CD4-positive, alpha-beta T cell treated with Interleukin-12 subunit alpha and Interleukin-12 subunit beta, for 1 hour (primary cell): ENCODE measurements at places on chromosomes 12 and 14.

GRCh38 chr14:76727384-76727783 is 33.9 kb upstream of the VASH1 start:
- no peak for DNase-seq

DNA sequence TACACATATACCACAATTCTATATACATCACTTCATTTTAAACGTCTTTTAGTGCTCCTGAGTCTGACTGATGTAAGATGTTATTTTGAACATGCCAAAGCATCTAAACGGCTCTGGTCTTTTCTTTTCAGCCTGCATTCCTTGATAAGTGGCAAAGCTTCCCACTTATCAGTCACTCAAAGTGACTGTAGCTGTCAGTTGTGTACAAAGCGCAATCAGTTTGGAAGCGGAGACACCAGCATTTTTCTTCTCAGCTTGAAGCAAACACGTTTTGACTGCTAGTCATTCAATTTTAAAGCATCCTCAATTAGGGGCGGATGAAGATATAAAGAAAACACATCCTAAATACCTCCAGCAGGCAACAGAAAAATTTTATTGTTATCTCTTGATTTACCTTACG is 226.8 kb downstream of the SOX5 start:
- DNase-seq = no peak

DNA sequence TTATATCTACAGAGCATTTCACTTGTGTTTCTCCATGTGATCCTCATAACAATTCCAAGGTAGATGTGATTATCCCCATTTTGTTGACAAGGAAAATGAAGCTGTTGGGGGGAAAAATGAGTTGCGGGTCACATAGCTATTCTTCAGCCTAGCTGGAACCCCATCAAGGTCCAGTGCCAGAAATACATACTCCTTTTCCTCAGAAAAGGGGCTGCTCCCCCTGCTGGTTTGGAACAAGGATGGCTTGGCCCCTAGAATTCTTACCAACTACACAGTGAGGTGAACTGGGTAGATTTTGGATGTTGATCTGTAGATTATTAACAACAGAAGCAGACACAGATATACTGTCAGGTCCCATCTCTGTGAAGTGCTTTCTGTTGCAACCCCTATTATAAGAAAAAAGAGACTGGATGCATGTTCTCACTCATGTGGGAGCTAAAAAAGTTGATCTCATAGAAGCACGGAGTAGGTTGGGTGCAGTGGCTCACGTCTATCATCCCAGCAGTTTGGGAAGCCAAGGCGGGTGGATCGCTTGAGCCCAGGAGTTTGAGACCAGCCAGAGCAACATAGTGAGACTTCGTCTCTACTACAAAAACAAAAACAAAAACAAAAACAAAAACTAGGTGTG is 8.9 kb downstream of the IKZF4 start:
- DNase-seq = peak; percentile 60

GRCh38 chr12:51910691-51911090 is 3.4 kb downstream of the ACVRL1 start:
- DNase-seq = no peak

DNA sequence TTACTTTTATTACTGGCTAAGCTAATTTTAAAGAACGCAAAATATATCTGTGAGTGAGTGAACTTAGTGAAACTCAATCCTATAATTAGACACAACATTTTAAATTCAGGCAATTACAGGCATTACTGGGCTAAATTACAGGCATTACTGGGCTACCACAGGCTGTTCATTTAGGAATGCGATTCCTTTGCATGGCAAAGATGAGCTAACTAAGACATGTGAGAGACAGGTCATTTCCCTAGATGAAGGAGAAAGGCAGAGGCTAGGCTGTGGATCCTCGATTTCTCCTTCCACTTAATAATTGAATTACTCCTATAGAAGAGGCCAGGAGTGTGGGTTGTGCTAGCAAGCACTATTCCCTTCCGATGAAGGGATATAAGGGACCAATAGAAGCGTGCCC is 429.4 kb upstream of the LMO3 start:
- DNase-seq = no peak

DNA sequence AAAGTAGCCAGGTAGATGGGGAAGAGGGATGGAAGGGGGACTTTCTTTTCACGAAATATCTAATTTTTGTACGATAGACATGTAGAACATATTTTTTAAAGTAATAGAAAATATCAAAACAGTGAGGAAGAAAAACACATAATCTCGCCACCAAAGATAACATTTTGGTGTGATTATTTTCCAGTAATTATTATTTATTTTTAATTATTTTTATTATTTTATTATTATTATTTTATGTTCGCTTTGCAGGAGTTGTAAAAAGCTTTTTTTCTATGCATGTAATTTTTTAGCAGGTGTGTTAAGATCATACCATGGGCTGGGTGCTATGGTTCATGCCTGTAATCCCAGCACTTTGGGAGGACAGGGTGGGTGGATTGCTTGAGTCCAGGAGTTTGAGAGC is 85.6 kb upstream of the CCND2 start:
- DNase-seq = no peak

GRCh38 chr12:1083889-1084262 is 92.9 kb downstream of the ERC1 start:
- DNase-seq = no peak

DNA sequence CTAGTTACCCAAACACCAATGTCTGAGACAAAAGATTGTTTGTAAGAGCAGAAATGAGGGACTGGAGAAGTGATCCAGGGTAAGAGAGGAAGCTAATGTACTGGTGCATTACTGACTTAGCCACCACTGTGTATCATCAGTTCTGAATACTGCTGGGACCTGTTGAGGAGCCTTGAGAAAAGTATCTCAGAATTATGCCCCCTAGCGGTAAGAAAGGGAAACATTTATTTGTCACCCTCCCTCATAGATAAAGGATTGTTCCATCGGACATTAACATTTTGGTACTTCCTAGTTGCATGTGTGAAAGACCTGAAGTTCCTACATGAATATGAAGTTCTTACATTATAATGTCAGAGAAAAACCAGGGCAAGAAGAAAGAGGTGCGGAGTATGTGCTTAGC is 612.5 kb downstream of the FSCB start:
- no peak for DNase-seq

DNA sequence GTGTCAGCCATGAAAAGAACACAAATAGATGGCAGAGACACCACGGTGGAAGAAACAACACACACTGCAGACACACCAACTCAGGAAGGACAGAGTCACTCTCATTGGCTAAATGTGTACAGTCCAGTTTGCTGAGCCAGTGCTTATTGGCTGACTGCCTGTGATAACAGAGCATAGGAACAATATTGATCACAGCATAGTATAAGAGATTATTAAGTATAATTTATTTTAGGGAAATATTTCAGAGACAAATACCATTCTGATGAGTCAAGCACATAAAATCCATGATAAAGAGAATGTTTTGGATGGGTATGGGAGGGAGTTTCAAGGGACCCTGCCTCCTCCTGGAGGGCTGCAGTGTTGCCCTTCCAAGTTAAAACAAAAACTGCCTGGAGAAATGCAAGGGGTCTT is 50.9 kb downstream of the BTG1 start:
- DNase-seq = no peak

DNA sequence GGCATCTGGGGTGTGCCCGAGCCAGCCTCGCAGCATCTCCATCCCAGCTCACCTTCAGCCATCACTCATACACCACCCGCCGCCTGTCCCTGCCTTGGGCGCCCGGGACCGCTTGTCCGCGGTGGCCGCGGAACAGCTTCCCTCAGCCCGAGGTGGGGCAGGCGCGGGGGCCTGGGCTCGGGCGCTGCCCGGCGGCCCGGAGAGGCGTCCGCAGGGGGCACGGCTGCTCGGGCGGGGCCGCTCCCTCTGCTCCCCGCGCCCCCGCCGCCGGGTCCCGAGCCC is 430 bp downstream of the SLC41A2 start:
- peak; percentile 34 for DNase-seq

DNA sequence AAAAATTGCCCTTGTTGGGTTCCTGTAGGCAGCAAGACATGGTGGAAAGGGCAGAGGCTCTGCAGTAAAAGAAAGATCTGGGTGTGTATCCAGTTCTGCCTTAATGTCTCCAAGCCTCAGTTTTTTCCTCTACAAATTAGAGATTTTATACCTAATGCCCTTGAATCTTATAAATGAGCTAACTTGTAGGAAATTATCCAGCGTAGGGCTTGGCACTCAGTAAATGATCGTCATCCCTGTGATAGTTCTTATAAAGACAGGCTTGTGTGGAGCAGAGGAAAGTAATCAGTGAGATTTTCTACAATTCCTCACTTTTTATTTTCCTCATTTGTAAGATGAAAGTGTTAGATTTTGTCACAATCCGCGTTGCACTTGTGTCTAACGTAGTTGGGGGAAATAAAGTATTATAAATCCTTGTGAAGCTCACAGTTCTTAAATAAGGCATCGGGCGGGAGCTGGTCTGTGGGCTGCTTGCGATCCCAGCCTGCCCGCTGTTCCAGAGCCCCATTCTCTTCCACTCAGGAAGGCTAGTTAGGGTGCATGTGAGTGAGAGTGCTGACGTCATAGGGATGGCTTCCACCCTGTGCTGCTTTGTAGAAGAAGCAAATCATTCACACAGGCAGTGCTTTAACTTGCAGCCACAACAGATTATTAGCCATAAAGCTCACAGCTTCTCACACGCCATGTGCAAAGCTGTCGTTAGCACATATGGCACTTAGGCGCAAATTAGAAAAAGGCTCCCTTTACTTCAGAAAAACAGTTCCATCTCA is 87.6 kb downstream of the EML1 start:
- no peak for DNase-seq

- no peak for DNase-seq
Measured at GRCh38 chr14:20472536-20473169, 3.4 kb downstream of the PNP start.

- DNase-seq = peak; percentile 23
Measured at GRCh38 chr12:68612202-68612601, 1.5 kb downstream of the RAP1B start.

- no peak for DNase-seq
Measured at GRCh38 chr14:76500011-76500410, 124.1 kb downstream of the ESRRB start.

DNA sequence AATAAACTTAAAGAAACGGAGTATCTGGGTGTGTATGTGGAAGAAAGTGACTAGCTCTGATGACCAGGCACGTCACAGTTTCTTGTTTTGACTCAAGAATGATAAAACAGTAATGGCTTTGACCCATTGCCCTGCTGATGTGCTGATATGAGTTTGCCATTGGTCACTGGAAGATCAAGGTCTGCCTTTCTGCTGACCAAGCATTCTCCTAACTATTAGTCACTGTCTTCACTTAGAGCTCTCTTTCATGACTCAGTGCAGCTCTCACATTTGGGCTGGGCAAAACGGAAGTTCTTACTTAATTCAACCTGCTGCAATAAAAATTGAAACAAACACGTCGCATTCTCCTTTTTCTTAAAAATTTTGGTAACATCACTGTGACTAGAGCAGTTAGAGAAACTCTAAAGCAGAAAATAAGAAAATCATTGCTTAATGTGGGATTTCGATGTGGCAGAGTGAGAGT is 366.7 kb downstream of the BTG1 start:
- DNase-seq = peak; percentile 66

GRCh38 chr14:30299915-30300314 is 259.0 kb upstream of the G2E3 start:
- no peak for DNase-seq

DNA sequence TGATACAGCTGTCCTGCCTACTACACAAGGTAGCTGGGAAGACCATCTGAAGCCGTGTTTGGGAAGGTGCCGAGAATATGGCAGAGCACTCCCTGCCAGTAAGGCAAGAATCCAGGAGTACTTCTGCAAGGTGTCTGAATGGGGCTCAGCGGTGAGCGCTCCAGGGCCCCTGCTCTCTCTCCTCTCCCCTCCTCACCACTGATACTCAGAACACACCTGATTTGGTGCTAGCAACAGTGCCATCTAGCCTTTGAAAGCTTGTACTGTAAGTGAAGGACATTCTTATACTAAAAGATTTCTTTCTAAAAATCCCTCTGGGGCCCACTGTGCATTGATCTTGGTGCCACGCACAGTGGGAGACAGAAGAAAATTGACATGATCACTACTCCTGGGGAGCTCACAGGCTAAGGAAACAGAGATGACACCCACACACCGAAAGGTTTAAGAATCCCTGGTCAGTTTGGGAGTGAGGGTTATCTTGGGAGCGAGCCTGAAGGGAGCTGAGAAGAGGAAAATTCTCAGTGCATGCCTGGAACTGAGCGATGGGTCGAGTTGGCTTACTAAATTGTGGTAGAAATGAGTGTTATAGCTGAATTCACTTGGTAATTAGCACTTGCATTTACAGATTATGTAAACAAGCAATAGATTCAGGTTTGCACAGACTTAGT is 216.9 kb downstream of the NTF3 start:
- no peak for DNase-seq

GRCh38 chr12:32549675-32550079 is 129.4 kb upstream of the DNM1L start:
- no peak for DNase-seq

DNA sequence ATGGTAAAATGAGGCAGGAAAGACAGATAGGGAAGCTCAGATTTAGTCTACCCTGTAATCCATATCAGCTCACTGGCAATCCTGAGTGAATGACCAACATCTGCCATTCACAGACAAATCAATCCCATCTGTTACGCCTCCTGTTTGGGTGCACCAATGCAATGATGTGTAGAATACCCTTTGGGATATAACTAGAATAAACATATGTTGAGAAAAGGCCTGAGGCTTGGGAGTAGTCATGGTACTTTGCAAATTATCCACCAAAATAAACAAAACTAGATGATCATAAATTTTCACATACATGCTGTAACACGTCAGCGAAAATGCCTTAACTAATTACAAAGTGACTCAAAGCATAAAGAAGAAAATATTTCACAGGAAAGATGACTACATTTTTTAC is 78.8 kb downstream of the KCNC2 start:
- DNase-seq = no peak

- no peak for DNase-seq
Measured at GRCh38 chr12:65536876-65537681, 258.6 kb downstream of the MSRB3 start.

DNA sequence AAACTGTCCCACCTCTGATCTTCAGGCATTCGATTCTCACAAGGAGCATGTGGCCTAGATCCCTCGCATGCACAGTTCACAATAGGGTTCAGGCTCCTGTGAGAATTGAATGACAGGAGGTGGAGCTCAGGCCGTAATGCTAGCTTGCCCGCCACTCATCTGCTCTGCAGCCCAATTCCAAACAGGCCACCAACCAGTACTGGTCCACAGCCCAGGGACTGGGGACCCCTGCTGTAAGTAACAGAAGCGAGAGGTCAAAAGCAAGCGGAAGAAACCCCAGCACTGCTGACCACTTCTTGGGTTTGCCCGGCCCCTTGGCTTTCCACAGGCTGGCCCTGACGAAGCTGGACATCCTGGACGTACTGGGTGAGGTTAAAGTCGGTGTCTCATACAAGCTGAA is 8.5 kb upstream of the SIVA1 start:
- DNase-seq = no peak

DNA sequence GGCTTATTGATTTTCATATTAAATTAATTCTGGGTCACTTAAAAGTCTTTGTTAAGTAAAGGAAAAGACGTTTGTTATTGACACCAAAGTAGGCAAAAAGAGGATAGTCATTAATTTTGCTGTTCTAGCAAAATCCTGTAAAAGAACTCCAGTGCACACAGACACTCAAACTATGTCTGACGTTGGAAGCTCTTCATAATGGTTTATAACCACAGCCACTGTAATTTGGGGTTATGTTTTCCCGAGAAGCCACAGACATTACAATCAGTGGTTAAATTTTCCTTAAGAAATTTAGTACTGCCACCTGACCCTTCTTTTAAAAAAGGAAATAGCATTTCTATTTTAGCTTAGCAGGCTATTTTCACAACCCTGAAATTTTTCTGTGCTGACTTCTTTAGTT is 267.5 kb downstream of the CCDC91 start:
- DNase-seq = no peak

- DNase-seq = no peak
Measured at GRCh38 chr14:80211153-80212022, at the start of gene DIO2. Gene DIO2 (minus strand): TSS chr14:80211504. CDS start chr14:80211472, 32 bp downstream.

GRCh38 chr12:131008131-131008912 is 54.6 kb downstream of the ADGRD1 start:
- DNase-seq = no peak
